Activated naive CD4-positive, alpha-beta T cell (primary cell): ENCODE measurements at places on chromosomes 13 and 19.

- DNase-seq = no peak
Observed at GRCh38 chr13:36323951-36324566, 22.1 kb downstream of the SPART start.

GRCh38 chr19:1250437-1251260, 2.3 kb downstream of the MIDN start:
- no peak for DNase-seq

- no peak for DNase-seq
Observed at GRCh38 chr13:112248406-112248760, 127.8 kb upstream of the SPACA7 start.

DNA sequence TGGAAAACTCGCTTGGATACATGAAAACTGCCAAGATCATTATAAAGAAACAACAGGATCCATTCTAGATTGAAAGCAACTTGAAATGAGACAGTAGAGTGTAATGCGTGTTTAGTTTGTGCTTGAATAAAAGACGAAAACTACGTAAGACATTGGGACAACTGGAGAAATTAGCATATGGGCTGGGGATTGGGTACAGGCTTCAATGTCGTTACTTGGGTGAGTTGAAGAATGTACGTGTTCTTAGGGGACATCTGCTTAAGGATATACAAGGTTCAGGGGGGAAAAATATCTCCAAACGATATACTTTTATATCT, 471 bp upstream of the ERVK3-1 start:
- no peak for DNase-seq

- DNase-seq = no peak
Observed at GRCh38 chr13:39765801-39766463, 110.5 kb downstream of the COG6 start.
